Renal pelvis (tissue), 12 donors: ENCODE measurements at places on chromosomes 5 and 9. TPM values are rescaled to one million over a fixed set of nuclear protein-coding genes. Genes with fewer than 3 reads are reported as not detected.

Gene TUSC1
- 22.4 TPM for polyA plus RNA-seq

GRCh38 chr5:997001-997474 lies 11.6 kb upstream of the NKD2 start:
- DNase-seq = peak; percentile 61

GRCh38 chr9:20701060-20701459 lies 17.0 kb downstream of the FOCAD start:
- no peak for DNase-seq

DNA sequence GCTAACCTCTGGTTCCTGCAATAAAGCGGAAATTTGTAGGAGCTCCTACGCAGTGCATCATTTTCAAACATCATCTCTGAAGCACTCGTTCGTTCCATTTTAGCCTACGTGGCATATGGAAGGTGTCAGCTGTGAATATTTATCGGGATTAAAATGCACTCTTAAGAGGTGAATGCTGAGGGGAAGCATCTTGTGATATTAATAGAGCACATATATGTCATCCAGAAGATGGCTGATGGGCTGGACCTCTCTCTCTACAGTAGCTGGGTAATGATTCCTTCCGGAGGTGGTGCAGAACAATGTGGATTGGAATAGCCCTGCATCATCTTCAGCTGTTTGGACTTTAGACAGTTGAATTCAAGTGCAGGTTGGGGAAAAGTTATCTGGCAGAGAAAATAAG lies 478.7 kb downstream of the DMAC1 start:
- no peak for DNase-seq

Gene NUTM2G
- 1.3 TPM for polyA plus RNA-seq

Gene UBE2B
- 98.6 TPM for polyA plus RNA-seq

GRCh38 chr9:136241542-136241941 lies 4.1 kb downstream of the QSOX2 start:
- no peak for DNase-seq

- DNase-seq = no peak
Measured at GRCh38 chr9:35869621-35870216, 482 bp downstream of the OR13J1 start.

Gene ZNF462
- polyA plus RNA-seq = 35.8 TPM

Gene PCDHB3
- 4.7 TPM for polyA plus RNA-seq

DNA sequence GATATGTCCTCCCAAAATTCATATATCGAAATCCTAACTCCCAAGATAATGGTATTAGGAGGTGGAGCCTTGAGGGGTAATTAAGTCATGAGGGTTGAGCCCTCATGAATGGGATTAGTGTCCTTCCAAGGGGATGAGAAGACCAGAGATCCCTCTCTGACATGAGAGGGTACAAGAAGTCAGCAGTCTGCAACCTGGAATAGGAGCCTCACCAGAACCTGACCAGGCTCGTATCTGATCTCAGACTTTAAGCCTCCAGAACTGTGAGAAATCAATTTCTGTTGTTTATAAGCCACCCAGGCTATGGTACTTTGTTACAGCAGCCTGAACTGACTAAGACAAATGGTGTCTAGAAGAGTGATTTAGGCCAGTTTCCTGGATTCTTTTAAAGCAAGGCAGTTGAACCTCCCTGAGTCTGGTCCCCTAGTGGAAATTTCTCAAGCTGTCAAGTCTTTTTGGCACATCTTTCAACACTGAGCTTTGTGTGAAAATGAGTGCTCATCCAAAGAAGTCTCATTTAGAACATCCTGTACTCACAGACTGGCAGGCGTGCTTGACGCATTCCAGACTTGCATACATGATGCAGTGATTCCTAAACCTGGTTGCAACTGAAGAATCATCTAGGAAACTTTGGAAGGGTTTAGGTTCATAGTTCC lies 254.8 kb upstream of the PPP1R2B start:
- no peak for DNase-seq

GRCh38 chr9:18825656-18826170 lies 207.3 kb downstream of the SAXO1 start:
- no peak for DNase-seq

Gene IFNA13
- polyA plus RNA-seq = not detected

DNA sequence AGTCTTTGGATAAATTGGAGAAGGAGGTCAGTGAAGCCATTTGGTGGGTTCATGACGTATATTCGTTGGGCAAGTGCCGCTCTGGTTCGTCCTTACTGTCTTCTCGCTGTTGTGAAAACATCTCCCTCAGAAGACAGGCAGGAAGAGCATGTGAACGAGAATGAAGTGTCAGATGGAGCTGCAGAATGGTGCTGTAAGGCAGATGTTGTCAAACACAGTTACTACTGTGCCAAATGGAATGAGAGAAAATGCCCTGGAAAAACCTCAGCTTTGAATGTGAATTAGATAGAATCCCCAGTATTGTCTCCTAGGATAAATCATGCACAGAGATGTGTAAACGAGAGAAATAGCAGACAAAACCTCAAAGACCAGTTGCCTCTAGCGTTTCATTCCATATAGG lies 121.5 kb downstream of the CAMK4 start:
- no peak for DNase-seq

GRCh38 chr5:113264046-113264445 lies 170.7 kb downstream of the TSSK1B start:
- no peak for DNase-seq

DNA sequence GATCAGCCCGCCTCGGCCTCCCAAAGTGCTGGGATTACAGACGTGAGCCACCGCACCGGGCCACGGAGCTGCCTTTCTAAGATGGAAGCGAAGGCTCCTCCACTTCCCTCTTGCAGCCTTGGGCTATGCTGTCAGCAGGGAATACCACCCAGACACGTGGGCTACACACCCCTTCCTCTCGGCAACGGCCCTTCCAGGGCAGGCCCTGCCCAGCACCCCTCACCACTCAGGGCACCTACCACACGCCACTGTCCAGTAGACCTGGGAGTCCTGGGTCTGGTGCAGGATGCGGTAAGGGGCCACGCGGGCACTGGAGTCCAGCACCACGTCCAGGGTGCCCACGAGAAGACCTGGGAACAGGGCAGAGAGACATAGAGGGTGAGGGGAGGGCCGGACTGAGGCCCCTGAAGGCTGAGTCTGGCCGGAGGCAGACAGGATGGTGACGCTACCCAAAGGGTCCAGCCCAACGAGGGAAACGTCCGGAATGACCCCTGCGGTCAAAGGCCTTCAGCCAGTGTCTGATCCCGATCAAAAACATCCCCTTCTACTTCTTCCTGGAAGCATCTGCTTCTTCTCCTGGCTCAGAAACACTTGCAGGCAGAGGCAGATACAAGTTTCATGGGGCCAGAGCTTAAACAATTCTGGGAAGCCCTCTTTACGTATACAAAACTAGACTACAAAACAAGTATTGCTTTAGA lies 3.1 kb downstream of the TBC1D9B start:
- no peak for DNase-seq

GRCh38 chr5:174234388-174234787 lies 188.9 kb downstream of the NSG2 start:
- DNase-seq = no peak

Gene FAM240B
- polyA plus RNA-seq = not detected

DNA sequence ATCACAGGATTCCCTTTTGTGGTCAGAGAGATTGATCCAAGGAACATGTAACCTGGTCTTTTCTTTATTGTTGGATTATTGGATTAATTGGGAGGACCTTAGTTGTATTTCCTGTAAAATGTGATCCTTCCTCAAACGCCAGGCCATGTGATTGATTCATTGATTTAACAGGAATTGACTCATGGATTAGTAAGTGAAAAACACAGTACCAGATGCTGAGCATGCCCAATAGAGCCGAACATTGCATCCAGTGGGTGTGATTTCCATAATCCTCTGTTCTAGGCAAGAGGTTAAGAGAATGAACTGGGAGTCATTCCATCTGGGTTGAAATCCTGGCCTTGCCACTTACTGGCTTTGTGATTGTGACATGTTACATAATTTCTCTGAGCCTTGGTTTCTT lies 522.3 kb downstream of the MAT2B start:
- no peak for DNase-seq

Gene DRD1
- polyA plus RNA-seq = 0.04 TPM

DNA sequence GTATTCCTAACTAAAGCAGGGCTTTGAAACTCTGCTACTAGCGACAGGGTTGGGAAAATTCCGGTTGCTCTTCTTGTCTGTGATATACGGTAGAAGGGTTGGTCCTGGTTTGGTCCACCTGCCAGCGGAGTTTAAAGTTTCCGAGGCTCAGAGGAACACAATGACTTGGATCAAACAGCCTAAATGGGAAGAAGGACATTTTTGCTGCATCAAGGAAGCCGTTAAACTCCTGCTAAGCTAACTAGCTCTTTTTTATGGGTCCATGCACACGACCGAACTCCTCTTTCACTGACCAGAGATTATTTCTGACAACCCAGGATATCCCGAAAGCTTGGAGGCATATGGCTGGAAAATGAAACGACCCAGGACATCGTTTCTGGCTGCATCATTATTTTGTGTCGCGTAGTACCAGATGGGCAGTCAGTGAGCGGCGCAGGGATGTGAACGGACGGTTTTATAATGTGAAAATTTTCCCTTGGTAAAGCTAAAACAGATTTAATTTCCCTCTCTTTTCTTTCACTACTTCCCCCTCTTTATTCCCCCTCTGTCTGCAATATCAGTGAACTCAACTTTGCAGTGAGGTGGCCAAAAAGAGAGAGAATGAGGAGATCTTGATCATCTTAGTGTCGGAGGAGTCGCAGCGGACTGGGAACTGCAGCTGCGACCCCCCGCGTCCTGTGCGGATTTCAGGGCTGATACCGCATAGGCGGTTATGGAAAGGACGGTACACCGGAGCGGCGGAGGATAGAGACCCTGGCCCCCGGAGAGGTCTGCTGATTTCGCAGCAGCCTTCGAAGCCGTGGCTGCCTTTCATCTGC lies at the start of gene LURAP1L:
Gene LURAP1L, plus strand, starts transcription at position 160 of the 818 bp plus-strand sequence. CDS start 696 bp downstream, outside the sequence.
- peak; percentile 81 for DNase-seq

DNA sequence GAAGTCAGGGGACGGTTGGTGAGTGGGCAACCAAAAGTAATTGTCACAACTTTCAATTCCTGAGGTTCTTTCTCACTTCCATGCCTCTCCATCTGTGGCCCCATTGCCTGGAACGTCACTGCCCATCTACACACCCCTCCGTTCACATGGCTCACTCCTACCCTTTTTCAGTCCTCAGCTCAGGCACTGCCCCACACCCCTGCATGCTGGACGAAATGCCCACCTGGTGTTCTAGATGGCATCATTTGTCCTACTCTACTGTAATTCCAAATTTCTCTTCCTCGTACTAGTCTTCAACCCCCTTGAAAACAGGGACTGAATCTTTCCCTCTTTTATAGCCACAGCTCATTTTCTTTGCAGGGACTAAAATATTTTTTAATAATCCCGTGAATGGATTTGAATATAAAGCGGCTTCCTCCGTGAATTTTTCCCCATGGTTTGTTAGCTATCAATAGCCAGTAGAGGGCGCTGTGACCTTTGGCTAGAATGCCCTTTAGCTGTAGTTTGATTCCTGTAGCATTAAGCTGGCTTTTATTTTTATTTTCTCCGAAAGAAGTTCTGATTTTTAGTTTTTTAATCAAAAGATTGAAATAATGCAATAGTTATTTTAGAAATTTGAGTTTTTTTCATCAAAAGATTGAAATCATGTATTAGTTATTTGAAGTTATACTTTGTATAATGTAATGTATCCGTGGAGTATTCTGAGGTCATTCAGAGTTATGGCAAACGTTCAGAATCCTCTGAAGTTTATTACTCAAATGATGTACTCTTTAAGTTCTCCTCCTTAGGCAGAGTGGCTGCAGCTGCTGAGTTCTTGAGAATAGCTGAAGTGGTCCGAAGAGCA lies 232.1 kb downstream of the SH3GL2 start:
- peak; percentile 74 for DNase-seq

DNA sequence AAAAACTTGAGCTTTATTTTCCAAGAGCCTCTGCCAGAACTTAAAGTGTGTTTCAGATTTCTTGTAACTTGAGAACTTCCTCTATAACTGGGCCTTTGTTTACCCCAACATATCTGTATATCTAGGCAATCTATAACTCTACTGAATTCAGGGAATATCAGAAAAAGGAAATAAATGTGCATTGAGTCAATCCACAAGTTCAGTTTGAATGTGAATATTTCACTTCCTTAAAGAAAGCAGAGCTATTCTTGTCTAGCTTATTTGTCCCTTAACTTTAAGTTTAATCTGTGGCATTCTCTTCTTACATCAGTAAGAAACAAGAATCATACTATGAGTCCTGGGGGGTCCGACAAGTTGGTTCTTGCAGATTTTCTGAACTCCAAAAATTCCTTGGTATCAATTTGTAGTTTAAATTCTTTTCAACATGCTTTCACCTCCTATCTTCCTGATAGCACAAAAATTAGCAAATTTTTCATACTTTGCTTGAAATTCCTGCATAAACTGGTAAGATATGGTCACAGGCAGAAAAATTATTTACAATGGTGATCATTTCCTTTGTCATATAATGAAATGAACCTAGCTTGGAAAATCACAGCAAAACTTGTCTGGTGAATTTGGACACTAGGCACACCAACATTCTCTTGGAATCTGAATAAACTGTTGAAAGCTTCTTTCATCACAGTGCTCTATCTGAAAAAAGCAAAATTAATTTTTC lies 19.8 kb upstream of the ITGA1 start:
- DNase-seq = no peak

Gene BHMT2
- 60.5 TPM for polyA plus RNA-seq

- DNase-seq = no peak
Measured at GRCh38 chr5:117411701-117412100, 837.1 kb upstream of the SEMA6A start.
